ENCODE measurements at places on chromosomes 6 and 20.

- DNase-seq, result no peak
Observed at GRCh38 chr6:7833751-7834070, 76.9 kb downstream of the TXNDC5 start.

DNA sequence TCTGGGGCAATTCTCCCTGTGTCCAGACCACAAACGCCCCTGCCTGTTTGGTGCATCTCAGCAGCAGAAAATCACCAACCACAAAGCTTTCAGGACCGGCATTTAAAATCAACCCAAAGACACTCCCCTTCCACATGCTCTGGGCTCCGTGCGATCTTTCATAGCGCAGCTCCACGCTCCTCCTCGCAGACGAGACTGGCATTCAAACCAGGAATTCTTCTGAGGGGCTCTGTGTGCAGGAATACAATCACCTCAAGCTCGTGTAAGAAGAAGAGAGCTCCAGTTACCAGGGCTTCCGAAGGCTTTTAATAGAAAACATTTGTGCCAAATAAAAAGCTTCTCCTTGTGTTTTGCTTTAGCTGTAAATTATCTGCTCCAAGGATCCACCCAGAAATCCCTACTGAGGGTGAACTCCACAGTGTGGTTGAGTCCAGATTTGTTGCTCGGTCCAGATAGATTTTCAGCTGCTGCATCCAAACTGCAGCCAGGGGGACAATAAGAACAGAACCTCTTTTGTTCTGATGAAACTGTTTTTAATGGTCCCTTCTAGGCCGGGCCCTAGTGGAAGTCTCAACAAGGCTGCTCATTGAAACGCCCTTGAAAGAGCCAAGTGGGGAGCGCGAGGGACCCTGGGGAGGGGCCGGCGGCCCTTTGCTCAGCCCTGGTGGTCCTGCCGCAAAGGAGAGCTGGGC, 16.4 kb upstream of the BMP7 start:
- DNase-seq, result no peak

DNA sequence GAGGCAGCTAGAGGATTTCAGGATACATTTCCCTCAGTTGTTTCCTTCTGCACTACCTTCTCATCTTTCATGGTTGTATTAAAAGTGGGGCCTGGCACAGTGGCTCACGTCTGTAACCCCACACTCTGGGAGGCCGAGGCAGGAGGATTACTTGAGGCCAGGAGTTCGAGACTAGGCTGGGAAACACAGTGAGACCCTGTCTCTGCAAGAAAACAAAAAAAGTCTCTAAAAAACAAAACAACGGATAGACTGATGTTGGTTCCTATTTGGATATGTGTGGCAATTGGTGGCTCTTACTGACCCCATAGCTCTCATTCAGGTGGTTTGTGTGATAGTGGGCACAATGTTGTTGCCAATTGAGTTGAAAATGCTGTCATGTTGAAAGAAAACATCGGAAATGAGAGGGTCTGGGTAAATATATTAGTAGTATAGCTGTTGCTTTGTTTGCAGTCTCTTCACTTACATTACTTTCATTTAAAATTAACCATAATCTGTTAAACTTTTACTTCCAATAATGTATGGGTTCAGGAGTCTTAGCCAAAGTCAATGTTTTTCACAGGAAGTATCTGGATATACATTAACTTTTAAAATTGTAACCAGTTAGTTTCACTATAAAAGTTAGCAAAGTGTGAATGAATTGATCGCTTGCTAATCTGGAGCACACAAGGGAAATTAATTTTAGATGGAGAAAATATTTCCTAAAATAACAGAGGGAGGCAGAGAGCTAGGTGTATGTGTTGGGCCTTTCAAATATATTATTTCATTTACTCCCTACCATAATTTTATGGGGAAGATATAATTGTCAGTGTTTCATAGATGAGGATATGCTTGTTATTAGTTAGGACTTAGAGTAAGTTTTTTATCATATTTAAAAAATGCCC, 31.1 kb downstream of the UTRN start:
- DNase-seq, result no peak

DNA sequence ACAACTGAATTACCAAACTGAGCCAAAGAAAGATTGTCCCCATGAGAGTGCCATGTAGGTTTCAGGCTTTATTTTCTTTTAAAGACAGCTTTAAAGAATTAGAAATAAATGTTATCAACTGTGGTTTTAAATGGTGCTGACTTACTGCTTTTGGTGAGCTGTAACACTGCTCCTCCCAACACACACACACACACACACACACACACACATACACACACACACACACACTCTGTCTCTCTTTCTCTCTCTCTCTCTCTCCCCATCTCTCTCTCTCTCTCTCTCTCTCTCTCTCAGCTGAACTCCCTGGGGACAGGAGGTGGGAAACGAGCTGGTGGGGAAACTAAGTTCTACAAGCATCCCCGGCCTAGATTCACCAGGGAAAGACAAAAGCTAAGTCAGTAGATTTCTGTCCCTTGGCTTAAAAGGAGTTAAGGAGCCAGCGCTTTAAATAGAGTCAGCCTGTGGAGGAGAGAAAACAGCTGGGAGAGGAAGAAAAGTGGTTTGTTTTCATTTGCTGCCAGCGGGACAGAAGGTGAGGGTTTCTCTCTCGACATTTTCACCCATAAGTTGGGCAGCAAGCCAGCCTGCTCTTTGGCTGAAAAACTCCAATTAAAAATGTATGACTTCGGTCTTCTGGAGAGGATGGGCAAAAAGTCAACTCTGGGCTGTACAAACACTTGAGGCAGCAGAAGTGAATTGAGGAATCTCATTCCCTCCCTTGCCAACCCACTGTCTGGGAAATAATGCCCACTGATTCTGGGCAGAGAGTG, 27.4 kb downstream of the CBLN4 start:
- DNase-seq, result no peak

All from NCI-H345 (cell line).